ENCODE measurements at places on chromosomes 2 and 18.

GRCh38 chr2:217366966-217367365, 507.1 kb upstream of the TNP1 start:
- no peak for DNase-seq

DNA sequence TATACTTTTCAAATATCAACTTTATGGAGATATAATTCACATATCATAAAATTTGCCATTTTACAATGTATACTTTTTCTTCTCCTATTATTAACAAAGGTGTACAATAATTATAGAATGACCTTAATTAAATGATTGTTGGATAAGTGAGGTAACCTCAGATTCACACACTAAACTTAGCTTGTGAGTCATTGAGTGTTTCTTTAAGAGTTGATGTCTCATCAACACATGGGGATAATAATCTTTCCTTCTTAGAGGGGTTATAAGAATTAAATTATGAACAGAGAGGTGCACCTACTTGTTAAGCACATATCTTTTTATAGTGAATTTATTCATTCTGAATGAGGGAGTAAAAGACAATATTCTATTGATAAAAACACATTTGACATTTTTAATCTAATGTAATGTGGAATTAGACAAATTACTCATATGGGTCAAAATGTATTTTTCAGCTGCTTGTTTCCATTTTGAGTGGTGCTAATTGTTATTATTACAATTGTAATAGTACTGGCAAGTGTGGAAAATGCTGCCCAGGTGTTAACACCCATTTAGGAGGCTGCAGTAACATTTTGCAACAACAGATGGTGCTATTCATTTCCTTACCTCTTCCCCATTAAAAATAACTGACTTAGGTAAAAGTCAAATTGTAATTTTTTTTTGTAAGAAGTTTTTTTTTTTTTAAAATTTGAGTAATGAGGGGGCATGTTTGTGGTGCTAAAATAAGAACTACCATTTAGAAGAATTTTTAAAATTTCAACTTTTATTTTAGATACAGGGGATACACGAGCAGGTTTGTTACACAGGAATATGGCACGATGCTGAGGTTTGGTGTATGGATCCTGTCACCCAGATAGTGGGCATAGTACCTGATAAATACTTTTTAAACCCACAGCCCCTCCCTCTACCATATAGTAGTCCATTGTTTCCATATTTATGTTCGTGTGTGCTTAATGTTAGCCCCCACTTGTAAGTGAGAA, 32.1 kb upstream of the DYNAP start:
- peak; percentile 2 for DNase-seq

DNA sequence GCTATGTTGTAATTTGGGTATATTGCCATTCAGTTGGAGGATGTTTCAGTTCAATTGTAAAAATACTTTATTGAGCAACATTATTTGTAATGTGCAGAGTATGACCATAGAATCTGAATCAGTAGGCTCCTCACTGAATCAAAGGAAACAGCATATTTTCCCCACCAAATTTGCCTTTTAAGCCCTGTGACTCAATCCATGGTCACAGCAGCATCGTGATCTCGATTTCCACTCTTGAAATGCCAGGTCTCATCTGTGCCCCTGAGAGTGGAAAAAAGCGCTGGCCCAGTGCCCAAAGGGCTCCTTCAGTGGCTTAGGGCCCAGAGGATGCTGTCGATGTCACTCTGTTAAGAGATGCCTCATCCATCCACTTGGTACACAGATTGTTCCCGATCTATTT, 57.5 kb downstream of the FHOD3 start:
- no peak for DNase-seq

GRCh38 chr2:231211486-231211885, 13.1 kb downstream of the ARMC9 start:
- no peak for DNase-seq

DNA sequence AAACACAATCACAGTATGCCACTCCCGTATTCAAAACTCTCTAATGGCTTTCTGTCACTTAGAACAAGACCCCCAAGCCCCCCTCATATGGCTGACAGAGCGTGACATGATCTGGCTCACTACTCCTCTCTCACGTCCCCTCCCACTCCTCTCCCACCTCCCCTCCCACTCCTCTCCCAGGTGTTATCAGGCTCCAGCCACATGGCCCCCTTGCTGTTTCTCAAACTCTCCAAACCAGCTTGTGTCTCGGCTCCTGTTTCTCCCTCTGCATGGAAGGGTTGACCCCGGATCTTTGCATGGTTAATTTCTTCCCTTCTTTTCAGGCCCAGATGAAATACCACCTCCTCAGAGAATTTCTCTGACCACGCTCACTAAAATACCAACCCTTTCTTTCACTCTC, 180.8 kb downstream of the SLC8A1 start:
- no peak for DNase-seq

DNA sequence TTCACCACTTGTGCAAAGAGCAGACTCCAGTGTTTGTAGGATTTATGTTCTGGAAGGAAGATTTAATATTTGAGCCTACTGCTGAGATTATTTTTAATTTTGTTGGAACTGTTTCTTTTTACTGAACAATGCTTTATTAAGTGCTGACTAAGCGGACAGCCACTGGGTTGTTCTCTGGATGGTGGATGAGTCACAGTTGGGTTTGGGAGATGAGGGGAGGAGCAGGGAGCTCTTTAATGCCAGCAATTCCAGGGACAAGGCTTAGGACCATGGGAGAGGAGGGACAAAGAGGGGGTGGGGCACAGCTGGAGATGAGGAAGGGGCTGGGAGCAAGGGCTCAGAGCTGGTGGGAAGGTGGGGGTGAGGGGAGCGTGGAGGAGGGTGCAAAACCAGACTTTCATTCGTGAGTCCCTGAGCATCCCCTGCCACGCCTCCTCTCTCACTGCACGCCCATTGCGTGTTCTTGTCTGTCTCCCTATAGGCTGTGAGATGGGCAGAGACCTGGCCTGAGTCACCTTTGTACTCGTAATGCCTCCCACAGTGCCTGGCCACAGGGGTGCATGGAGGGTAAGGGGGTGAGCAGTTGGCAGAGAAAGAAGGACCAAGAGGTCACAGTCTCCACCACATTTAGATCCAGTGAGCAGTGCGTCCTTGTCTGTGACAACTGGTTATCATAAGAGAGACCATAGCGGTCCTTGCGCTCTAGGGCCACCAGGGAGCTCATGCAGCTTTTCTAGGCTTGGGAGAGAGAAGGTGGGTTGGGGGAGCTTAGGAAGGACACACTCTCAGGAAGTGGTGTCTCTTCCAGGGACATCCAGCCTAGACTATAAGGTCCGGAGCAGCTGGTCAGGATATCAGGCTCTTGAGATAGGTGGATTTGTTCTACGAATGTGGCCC, 18.4 kb downstream of the SLC4A3 start:
- no peak for DNase-seq

DNA sequence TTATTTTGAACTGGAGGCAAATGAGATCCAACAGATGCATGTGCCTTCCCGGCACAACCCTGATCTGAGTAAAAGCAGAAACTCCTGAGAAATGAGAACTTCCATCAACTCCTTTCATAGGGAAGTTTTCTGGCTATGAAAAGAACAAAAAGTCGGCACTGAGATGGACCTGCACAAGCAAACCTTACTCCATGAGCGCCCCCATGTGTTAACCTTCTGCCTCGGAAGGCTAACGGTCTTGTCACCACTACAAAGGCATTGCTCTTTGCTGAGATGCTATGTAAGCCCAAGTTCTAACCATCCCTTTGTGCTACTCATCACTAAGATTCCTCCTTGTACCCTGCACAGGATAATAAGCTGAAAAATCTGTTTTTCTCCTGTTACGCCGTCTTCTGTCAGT, 57.3 kb upstream of the SULT1C3 start:
- DNase-seq = no peak

DNA sequence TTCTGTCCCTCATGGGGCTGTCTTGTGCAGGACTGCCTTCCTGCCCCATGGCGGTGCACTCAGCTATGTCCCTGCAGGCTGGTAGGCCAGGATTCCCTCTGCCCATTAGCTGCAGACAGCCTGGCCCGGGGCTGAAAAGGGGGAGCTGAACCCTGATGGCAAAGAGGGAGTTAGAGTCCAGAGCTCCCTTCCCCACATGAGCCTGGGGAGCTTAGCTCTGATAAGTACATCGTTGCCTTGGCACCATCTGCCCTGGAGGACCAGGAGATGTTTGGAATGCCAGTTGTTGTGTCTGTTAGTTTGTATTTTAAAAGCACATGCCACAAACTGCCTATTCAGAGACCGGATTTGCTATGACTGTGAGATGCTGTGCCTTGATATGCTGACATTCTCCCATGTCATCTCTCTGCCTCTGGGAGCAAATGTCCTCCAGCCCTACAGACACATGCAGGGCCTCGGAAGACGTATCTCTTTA, 65.1 kb upstream of the AFF3 start:
- DNase-seq = no peak

- no peak for DNase-seq
Observed at GRCh38 chr2:3192920-3193319, 184.7 kb downstream of the EIPR1 start.

GRCh38 chr2:183951630-183952029, 646.7 kb upstream of the ZNF804A start:
- no peak for DNase-seq
